Progenitor cell of endocrine pancreas (in vitro differentiated cells): ENCODE measurements at places on chromosomes 2 and 18.

- DNase-seq = no peak
Observed at GRCh38 chr2:235909358-235909757, 258.8 kb downstream of the GBX2 start.

DNA sequence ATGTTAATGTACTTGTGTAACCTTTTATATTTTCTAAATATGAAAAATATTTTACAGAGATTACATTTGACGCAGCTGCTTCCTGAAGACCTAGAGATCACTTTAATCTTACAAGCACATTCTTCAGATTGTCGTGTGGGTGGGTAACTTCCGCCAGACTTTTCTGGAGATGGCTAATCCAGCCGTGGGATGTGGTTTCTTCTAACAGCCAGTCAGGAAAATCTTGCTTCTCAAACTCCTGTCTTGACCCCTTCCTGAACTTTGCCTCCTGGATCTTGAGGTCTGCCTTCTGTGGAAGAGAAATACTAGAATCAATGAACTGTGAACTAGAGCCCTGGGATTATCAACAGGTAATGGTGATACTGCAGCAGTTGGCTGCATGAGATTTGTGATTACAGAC is 401.6 kb upstream of the TNP1 start:
- DNase-seq = no peak

DNA sequence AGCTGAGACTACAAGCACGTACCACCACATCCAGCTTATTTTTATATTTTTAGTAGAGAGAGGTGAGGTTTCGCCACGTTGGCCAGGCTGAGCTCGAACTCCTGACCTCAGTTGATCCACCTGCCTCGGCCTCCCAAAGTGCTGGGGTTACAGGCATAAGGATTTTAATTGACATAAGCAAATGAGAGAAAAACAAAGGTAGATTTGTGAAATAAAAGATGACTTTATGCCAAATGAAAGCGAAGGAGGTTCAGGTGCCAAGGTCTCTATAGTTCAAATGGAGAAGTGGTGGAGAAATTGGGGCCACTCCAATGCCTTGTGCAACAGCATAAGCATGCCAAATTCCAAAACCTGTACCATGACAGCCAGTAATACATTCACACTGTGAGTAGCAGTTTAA is 180.6 kb downstream of the MREG start:
- DNase-seq = no peak

DNA sequence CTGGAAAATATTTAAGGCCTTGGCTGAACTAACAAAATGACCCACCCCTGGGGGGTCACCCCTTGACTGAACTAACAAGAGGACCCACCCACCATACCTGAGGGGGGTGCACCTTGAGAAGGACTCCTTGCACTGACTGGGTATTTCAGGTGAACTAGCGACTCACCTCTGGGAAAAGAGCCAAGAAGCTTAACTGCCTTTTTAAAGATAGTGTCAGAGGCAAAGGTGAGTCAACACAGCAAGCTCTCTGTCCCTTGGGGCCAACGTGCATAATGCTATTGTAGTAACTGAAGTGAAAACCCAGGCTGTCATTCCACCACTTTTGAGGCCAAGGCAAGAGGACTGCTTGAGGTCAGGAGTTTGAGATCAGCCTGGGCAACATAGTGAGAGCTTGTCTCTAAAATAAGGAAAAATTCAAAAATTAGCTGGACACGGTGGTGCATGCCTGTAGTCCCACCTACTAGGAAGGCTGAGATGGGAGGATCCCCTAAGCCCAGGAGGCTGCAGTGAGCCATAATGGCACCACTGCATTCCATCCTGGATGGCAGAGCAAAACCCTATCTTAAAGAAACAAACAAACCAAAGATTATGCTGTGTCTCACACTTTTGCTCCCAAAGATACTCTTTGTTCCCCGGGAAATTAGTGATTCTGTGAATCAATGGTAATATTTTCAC is 36.4 kb upstream of the ZCCHC2 start:
- DNase-seq = no peak

DNA sequence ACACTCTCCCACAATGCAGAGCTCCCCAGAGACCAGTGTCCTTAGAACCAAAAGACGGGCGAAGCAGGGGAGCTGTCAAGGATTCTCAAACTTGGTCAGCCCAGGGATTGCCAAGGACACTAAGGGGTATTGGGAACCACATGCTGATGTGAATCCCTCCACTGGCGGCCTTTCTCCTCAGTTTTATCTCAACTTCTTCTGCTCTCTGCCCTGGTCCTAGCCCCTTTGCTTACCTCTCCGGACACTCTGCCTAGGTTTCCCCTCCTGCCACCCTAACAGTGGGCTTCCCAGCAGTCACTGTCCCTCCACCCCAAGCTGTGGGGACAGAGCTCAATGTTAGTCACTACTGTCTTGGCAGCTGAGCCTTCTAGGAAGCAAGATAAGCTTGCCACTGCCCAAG is 61.1 kb downstream of the POLR1A start:
- no peak for DNase-seq

GRCh38 chr2:221075203-221075602 is 496.9 kb downstream of the EPHA4 start:
- no peak for DNase-seq

DNA sequence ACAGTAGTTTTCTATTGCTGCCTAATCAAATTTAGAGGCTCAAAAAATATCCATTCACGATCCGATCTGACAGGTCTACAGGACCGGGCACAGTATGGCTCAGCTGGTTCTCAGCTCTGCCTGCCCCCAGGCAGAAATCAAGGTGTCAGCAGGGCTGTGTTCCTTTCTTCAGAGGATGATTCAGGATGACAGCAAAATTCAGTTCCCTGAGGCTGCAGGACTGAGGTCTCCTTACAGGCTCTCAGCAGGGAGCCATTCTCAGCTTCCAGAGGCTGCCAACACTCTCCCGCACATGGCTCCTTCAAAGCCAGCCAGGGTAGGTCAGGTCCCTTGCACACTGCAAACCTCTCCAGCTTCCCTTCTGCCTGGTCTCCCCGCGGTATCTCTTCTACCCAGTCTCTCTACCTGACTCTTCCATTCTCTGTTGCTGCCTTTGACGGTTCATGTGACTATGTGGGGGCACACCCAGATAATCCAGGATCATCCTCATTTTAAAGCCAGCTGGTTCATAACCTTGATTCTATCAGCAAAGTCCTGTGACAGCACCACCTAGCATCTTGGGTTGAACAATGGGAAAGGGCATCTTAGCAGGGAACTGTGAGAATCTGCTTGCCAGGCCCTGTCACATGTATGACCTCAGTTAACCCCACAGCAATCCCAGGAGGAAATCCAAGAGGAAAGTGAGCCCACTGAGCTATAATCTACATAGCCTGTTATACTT is 50.4 kb downstream of the UXS1 start:
- no peak for DNase-seq

DNA sequence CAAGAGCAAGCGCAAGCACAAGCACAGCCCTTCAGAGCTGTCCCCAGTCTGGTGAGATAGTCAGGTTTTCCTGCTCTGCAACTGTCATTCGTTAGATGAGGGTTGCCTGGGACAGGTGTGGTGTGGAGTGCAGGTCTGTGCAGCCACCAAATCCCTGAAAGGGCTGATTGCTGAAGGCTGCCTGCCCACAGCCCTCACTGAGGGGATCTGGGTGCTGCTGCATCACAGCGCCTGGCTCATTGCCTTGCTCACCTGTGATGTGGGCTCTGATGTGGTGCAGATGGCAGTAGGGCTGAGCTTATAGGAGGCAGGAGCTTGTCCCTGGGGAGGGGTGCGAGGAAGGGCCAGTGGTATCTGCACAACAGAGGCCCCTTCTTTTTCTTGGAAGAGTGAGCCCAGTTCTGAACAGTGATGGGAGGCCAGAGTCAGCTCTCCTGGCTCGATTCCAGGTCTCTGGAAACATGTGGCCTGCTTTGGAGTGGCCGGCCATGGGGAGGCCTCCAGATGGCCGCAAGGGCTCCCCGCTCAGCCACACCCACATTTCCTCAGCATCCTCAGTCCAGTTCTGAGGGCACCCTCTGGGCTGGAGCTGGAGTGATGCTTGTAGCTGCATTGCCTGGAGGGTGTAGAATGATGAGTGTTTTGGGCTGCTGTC is 11.4 kb downstream of the UBE2F start:
- DNase-seq = no peak

GRCh38 chr2:127498386-127498785 is 27.9 kb downstream of the IWS1 start:
- no peak for DNase-seq

GRCh38 chr2:40204268-40204667 is 247.6 kb downstream of the SLC8A1 start:
- no peak for DNase-seq

- DNase-seq = no peak
Observed at GRCh38 chr2:121611730-121612705, 37.2 kb downstream of the CLASP1 start.

DNA sequence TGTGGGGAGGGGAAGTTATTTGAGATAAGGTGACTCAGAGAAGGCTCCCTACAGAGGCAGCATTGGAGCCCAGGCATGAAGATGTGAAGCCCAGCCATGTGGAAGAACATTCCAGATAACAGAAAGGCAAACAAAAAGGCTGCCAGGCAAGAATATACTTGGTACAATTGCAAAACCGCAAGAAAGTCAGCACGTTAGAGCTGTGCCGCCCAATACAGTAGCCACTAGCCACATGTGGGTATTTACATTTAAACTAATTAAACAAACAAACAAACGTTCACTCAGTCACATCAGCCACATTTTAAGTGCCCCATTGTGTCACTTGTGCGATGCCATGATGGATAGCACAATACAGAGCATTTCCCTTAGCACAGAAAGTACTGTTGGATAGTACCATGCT is 179.6 kb downstream of the SATB2 start:
- DNase-seq = no peak

GRCh38 chr18:32469691-32470459 is 807 bp downstream of the GAREM1 start:
- peak; percentile 43 for DNase-seq

DNA sequence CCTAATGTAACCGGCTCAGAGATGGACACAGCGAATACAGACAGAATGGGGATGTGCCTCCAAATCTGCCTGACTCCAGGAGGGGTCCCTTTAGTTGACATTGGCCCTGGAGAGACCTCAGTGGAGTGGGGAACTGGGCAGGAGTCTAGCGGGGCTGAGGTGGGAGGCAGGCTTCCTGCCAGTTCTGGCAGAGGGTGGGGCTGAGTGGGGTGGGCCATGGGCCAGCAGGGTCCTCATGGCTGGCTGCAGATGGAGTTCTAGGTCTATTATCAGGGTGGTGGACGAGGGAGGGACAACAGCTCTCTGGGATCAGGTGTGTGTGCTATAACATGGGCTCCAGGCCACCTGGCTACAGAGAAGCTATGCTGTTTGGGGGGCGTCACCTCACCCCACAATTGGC is 21.1 kb downstream of the PROC start:
- no peak for DNase-seq

- DNase-seq = peak; percentile 5
Observed at GRCh38 chr2:240235811-240236210, 95.4 kb upstream of the OTOS start.

GRCh38 chr2:241149675-241149924 is 328 bp upstream of the PASK start:
- DNase-seq = no peak
